ENCODE measurements at places on chromosomes 12 and 14. TPM values are rescaled to one million over a fixed set of nuclear protein-coding genes. Genes with fewer than 3 reads are reported as not detected.

- H3K36me3 ChIP-seq, result no peaks in the 10 kb centered on the region
- H3K27me3 ChIP-seq, result no peaks in the 10 kb centered on the region
- DNase-seq, result no peak
Observed at GRCh38 chr12:95462081-95462480, 11.9 kb upstream of the METAP2 start.

DNA sequence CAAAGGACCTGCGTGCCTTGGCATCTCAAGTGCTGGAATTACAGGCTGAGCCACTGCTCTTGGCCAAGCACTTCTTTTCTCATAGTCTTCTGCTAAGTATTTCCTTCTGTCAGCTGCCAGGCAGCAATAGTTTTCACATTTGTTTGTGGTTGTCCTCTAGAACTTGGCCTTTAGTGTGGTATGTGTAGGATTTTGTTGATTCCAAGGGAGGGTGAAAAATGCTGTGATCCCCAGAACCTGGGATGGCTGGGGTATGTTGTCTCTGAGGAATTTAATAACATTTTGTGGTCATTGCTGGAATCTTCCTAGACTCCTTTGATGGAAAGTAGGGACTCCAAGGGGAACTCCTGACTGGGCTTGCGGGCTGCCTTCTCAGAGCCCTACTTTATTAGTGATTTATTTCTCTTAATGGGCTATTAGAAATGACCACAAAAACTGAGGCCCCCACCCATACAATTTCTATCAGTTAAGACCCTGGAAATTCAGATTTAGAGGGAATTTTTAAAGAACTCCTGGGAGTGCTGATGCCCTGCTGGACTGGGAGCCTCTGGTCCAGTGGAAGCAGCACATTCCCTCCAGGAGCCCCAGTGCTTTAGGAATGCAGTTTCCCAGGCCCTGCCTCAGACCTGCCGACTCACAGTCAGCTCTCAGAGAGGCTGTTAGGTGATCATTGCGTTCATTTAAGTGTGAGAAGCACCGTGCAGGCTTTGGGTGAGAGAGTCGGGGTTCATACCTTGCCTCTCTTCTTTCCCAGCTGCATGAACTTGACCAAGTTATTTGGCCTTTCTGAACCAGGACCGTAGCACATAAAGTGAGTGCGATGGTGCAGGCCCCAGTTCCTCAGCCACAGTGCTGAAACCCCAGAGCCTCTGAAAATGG is 22.7 kb downstream of the TRAF3 start:
- H3K4me3 ChIP-seq, result no peak overlapping the region
- DNase-seq, result no peak
- H3K27me3 ChIP-seq, result no peaks in the 10 kb centered on the region

GRCh38 chr12:67710582-67710981 is 62.0 kb downstream of the DYRK2 start:
- no peaks in the 10 kb centered on the region for H3K4me1 ChIP-seq
- H3K27ac ChIP-seq, result no peak overlapping the region
- H3K4me3 ChIP-seq, result no peak overlapping the region
- H3K36me3 ChIP-seq, result no peaks in the 10 kb centered on the region
- no peak for DNase-seq
- H3K27me3 ChIP-seq, result no peaks in the 10 kb centered on the region

- no peaks in the 10 kb centered on the region for H3K27me3 ChIP-seq
- no peak overlapping the region for H3K27ac ChIP-seq
- no peak overlapping the region for H3K4me3 ChIP-seq
- H3K36me3 ChIP-seq, result no peaks in the 10 kb centered on the region
Observed at GRCh38 chr12:4037747-4038312, 164.6 kb upstream of the PARP11 start.

- no peak overlapping the region for H3K4me3 ChIP-seq
- no peaks in the 10 kb centered on the region for H3K4me1 ChIP-seq
- no peaks in the 10 kb centered on the region for H3K36me3 ChIP-seq
Observed at GRCh38 chr12:62966990-62967506, 32.1 kb upstream of the PPM1H start.

- DNase-seq, result no peak
- no peaks in the 10 kb centered on the region for H3K27me3 ChIP-seq
- H3K4me3 ChIP-seq, result no peak overlapping the region
- H3K4me1 ChIP-seq, result no peaks in the 10 kb centered on the region
- H3K27ac ChIP-seq, result no peak overlapping the region
Observed at GRCh38 chr12:105995961-105996431, 142.8 kb downstream of the NUAK1 start.

DNA sequence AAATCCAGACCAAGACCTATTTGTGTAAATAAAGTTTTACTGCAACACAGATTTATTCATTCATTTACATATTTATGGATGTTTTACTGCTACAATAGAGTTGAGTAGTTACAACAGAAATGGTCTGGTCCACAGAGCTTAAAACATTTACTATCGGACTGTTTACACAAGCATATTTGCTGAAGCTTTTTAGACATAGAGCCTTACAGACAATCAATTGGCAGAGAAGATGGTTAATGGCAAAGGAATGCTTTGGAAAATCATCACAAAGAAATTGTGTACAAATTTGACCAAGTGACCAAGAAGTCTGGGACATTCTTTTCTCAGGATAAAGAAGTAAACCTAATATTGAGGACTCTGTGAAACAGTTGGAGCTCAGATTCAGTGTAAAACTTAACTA is 504.3 kb downstream of the SLC16A7 start:
- H3K4me3 ChIP-seq, result no peak overlapping the region
- no peak for DNase-seq
- no peaks in the 10 kb centered on the region for H3K36me3 ChIP-seq
- H3K27ac ChIP-seq, result no peak overlapping the region
- no peaks in the 10 kb centered on the region for H3K4me1 ChIP-seq

The DPF3 gene
- 2.0 TPM for total RNA-seq

The SLC25A47 gene
- total RNA-seq, result not detected

The PRPH gene
- not detected for total RNA-seq

The CD4 gene
- 224 TPM for total RNA-seq

The PLA2G1B gene
- total RNA-seq, result not detected

The HVCN1 gene
- 6.1 TPM for total RNA-seq

The MFAP5 gene
- total RNA-seq, result not detected

Measured in CD4-positive, CD25-positive, alpha-beta regulatory T cell (primary cell).